ENCODE measurements at places on chromosomes 3 and 15.

- DNase-seq = no peak
Measured at GRCh38 chr3:30353711-30354467, 252.5 kb upstream of the TGFBR2 start.

DNA sequence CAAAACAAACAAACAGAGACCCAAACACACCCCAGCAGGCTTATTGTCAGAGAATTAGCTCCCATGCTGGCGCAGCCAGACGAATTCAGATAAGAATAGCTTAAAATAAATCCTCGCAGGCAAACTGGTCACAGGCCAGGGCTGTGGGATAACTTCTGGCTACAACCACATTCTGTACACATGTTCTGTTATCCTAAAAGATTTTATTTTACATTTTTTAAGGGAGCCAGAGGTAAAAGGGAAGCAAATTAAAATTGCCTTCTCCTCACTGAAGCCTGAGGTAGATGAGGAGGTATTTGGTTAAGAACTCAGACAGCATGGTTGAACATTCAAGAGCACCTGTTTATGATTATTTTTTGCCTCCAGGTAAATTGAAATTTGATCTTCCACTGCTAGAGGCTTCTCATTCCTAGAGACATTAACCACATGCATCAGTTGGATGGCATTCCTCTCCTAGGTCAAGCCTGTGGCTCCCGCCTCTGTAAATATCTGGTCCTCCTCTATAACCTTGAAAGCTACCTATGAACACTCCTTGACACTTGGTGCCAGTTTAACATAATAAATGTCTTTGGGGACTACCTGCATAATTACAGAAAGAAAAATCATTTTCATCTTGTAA is 190.3 kb downstream of the SATB1 start:
- no peak for DNase-seq

GRCh38 chr3:194575484-194576210 is 57.6 kb downstream of the TMEM44 start:
- peak; percentile 87 for DNase-seq

DNA sequence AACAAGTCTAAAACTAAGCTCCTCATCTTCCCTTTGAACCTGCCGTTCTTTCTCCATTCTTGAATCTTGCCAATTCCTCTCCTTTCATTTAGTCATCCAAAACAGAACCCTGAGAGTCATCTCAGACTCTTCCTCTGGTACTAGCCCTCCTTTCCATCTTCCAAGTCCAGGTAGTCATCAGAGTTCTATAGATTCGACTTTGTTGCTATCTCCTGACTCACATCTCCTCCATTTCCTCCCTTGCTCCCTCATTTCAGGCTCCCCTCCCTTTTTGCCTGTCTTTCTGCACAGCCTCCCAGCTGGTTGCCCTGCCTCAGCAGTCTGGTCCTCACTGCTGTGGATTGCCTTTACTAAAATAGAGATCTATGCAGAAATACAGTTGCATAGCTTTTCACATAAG is 4.7 kb downstream of the ATG7 start:
- DNase-seq = peak; percentile 22

DNA sequence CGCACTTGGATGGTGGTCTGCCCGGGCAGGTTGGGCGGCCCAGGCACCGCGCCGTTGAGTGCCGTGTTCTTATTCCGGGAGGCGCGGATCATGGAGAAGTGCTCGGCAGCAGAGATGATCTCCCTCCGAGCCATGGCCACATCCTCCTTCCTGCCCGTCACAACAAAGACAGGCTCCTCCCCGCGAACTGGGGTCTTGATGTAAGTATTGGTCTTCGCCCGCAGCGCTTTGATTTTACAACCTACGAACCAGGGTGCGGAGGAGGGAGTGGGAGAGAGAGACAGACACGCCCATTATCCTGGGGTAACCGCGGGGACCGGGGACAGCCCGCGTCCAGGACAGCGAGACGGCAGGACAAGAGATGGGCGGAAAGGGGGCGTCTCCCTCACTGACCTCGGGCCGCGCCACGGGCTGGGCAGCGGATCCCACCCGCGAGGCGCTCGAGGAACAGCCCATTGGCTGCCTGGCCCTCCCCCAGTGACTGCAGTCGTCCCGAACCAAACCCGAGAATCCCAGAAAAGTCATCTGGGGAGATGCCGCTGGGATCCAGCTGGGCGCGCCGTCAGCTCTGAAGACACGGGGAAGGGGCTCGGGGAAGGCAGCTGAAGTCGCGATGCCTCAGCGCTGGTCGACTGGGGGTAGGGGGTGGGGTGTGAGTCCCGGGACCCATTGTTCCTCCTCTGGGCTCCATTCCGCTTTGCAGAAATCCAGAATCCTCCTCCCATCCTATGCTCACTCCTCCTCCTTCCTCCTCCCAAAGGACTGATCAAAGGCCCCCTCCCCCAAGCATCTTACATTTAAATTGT is 1.2 kb downstream of the MEX3B start:
- peak; percentile 79 for DNase-seq
